ENCODE measurements at places on chromosomes 12 and 14.

GRCh38 chr12:1890119-1890703 is 28.2 kb downstream of the CACNA2D4 start:
- DNase-seq = no peak

DNA sequence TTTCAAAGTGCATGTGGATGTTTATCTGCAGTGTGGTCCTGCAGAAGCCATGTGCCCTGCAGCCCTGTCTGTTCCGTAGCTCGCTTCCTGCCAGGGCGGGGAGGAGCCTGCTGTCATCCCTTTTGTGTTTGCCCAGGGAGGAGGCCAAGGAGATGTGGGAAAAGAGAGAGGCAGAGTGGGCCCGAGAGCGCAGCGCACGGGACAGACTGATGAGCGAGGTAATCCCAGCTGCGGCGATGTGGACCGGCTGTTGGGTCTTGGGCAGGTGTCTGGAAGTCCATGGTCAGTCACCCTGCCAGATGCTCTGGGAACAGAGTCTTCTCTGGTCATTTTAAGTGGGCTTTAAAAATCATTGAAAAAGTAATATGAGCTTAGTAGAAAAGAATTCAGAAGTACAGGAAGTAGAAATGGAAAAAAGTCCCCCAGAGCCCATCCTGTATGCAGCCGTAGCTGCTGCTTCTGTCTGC is 12.8 kb downstream of the TCHP start:
- no peak for DNase-seq

GRCh38 chr12:66066137-66066928 is 64.2 kb downstream of the LLPH start:
- DNase-seq = peak; percentile 89

DNA sequence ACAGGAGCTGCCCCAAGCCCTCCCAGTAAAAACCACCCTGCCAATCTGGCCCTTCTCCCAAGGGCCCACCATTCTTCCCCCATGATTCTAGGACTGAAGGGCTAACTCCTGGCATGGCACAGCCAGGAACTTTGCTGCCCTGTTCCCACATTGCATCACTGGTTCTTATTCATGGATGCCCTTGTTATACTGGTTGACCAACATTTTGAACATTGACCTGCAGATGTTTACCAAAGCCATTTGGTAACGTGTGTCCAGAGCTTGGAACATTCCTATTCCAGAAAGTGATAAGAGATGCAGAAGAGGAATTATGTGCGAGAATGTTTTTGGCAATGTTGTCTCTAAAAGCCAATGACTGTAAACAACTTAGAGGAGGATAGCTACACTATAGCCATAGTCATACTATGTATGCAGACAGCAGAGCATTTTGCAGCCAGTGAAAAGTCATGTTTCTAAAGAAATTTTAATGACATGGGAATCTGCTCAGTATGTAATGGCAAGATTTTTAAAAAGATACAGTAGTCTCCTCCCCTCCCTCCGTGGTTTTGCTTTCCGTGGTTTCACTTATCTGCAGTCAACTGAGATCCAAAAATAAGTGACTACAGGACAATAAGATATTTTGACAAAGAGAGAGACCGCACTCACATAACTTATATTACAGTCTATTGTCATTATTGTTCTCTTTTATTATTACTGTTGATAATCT is 108.8 kb downstream of the DAAM1 start:
- no peak for DNase-seq

DNA sequence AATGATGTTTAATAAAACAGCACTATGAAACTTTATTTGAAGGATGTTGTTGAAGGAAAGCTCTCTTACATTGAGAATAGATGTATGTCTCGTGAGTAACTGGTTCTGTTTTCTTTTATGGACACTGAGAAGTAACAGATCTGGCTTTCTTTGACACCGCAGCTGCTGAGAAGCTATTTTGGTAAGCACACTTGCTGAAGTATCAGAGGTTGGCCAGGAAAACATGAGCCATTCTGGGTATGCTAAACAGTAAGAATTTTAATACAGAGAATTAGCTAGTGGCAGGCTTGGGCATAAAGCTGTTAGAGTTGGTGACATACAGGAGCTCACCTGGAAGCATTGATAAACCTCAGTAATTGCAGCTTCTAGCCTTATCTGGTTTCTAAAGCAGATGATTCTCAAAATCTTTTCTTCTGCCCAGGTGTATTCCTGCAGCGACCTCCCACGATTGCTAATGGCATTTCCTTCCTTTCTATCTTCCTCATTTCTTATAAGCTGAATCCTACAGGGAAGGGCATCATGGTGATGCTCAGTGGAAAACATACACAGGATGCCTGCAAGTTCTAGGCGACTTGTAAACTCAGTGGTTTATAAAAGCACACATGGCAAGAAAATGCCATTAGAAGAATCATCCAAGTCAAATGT is 291.6 kb upstream of the SLC16A7 start:
- no peak for DNase-seq

DNA sequence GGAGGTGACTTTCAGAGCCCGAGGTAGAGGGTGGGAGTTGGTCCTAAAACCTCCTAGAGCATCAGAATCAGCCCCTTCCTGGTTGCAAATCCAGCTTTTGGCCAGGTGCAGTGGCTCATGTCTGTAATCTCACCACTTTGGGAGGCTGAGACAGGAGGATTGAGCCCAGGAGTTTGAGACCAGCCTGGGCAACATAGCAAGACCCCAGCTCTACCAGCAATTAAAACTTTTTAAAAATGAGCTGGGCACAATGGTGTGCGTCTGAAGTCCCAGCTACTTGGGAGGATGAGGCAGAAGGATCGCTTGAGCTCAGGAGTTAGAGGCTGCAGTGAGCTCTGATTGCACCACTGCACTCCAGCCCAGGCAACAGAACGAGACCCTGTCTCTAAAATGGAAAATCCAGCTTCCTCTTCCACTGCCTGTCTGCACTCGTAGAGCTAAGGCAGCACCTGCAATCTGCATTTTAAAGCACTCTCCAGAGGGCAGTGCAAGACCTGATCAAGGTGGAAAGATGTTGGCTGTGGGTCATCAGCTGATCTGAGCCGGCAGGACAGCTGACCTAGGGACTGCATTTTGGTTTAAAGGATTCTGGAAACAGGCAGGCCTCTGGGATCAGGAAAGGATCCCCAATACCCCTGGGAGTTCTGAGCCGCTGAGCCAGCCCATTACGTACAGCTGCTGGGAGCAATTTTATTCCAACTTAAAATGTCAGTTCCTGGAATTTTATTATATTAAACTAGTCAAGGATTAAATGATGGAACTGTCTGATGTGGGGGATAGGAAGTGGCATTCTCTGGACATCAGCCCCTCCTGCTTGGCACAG is 1.8 kb upstream of the TESC start:
- DNase-seq = peak; percentile 45

- DNase-seq = no peak
Observed at GRCh38 chr12:76755829-76756379, 8.0 kb upstream of the ZDHHC17 start.

DNA sequence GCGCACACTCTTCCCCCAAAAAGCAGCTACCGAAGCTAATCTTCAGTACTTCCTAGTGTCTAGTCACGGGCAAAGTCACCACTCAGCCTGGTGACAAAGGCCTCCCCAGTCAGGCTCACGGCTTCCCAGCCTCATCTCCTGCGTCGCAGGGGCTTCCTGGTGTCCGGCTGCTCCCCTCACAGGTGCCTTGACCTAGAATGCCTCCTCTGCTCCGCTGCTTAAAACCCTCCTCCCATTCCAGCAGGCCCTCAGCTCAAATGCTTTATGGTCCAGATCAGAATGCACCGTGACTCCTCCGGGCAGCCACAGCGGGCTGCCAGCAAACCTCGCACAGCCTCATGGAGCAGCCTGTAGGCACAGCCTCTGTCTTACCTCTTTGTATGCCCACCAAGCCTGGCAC is 53.1 kb downstream of the PRIMA1 start:
- no peak for DNase-seq

GRCh38 chr12:6533653-6533922 is 729 bp upstream of the GAPDH start:
- DNase-seq = no peak

GRCh38 chr14:24070285-24071143 is 848 bp upstream of the CPNE6 start:
- no peak for DNase-seq

- DNase-seq = no peak
Observed at GRCh38 chr14:62655166-62655565, 390.1 kb downstream of the KCNH5 start.

GRCh38 chr12:23945249-23945648 is 4.2 kb downstream of the SOX5 start:
- no peak for DNase-seq

- DNase-seq = no peak
Observed at GRCh38 chr14:26766726-26767125, 168.9 kb upstream of the NOVA1 start.

- DNase-seq = peak; percentile 12
Observed at GRCh38 chr12:66467932-66468331, 165.6 kb downstream of the HELB start.

DNA sequence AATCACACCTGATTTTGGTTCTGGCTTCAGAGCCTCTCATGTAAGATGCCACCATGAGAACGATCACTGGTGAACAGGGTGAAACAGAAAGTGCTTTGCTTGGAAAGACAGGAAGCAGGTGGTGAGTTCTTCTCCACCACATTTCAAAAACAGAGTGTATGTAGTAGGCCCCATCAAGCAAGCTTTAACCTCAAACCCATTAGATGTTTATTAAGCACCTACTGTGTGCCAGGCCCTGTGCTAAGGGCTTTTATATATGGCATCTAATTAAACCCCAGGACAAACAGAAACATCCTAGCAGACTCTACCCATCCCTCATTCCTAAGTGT is 47.8 kb upstream of the MED13L start:
- DNase-seq = peak; percentile 77

DNA sequence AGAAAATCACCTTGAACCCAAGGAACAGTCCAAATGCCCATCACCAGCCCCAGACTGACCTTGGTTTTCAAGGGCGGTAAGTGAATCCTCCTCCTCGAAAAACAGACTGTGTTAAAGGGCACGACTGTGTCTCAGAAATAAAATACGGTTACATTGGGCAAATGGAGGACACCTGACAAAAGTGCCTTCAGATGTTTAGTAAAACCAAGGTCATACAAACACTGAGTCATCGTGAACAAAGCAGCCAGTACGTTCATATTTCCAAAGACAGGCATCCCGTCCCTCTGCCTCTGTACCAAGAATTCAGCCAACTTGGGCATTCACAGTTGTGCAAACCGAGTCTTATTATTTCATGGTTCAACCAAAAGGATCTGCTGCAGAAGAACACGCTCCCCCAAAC is 25.9 kb downstream of the FOXN3 start:
- no peak for DNase-seq

DNA sequence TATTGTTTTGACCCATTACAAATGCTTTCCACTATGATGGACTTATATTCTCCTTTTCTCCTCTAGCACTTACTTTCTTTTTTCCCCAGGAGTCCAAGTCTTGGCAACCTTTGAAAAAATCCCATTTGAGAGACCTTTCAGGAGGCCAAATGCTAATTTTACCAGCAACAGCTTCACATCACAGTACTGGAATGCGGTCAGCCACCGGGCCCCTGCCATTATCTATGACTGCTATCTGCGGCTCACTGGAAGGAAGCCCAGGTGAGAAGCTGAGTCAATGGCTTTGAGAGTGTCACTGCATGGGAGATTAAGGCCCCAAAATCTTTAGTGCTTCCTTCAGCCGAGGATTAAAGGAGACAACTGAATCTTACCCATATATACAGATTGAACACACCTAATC is 64.2 kb downstream of the ERGIC2 start:
- no peak for DNase-seq

DNA sequence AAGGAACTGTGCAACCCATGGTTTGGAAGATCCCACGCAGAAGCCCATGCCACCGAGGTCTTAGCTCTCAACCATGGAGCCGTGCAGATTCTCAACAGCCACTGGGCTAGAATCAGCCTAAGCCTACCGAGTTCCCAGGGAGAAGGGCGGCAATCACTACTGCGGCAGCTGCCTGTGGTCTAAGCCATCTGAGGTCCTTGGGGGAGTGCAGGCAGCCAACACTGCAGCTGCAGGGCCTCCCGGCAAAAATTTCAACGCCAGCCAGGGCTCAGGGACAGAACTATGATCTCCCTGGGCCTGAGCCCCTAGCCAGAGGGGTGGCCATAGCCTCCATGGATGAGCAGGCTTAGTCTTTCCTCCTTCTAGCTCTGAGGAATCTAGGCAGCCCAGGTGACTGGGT is 156.8 kb upstream of the CLEC14A start:
- no peak for DNase-seq

GRCh38 chr12:68587448-68587873 is 23.2 kb upstream of the RAP1B start:
- DNase-seq = no peak

- peak; percentile 94 for DNase-seq
Observed at GRCh38 chr14:45083976-45084722, at the start of gene PRPF39. TSS of gene PRPF39 (plus strand) at chr14:45084116. CDS start at chr14:45095240, 11,124 bp downstream.

DNA sequence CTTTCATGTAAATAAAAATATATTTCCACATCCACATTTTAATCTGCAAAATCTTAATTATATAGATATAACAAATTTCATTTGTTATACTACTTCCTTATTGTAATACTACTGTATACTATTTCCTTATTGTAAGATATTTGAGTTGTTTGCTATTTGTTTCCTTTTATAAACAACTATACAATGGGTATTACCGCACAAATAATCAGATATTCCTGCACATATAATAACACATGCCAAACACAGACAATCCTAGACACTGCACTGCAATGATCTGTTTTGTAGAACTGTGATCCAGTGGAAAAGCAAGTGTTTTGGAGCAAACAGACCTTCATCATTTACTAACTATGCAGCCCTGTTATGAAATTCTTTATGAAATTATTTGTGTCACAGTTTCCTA is 30.5 kb downstream of the PRKD1 start:
- DNase-seq = no peak

- no peak for DNase-seq
Observed at GRCh38 chr14:64844969-64845536, 34.7 kb downstream of the SPTB start.

GRCh38 chr12:11555743-11556625 is 93.5 kb upstream of the ETV6 start:
- peak; percentile 13 for DNase-seq

GRCh38 chr12:5455045-5455444 is 23.1 kb downstream of the NTF3 start:
- no peak for DNase-seq

- DNase-seq = no peak
Observed at GRCh38 chr14:88614218-88614907, 51.5 kb downstream of the ZC3H14 start.

- DNase-seq = no peak
Observed at GRCh38 chr12:16218234-16218633, 59.3 kb downstream of the SLC15A5 start.

Data from RPMI8226 (cell line).